ENCODE measurements at places on chromosomes 1 and 21.

GRCh38 chr21:46202592-46203202 is 18.4 kb upstream of the SPATC1L start:
- no peak for DNase-seq

DNA sequence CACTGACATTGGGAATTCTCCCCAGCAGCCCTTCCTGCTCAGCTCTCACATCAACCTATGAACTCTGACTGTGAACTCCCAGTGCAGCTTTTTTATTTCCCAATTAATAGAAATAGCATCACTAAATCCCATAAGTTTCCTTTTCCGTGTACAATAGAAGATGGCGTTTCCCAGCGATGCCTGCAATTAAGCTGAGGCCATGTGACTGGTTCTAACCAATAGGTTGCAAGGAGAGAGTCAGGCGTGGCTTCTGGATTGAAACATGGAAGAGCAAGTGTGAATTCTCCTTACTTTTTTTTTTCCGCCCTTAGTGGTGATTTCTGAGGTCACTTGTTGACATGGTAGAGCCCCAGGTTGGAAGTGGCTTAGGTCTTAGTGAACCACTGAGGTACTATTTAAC is 59.0 kb upstream of the IGSF5 start:
- DNase-seq: no peak

- DNase-seq: no peak
Observed at GRCh38 chr1:168613691-168614231, 37.4 kb downstream of the XCL1 start.

- no peak for DNase-seq
Observed at GRCh38 chr1:45677751-45678245, 8.5 kb downstream of the GPBP1L1 start.

DNA sequence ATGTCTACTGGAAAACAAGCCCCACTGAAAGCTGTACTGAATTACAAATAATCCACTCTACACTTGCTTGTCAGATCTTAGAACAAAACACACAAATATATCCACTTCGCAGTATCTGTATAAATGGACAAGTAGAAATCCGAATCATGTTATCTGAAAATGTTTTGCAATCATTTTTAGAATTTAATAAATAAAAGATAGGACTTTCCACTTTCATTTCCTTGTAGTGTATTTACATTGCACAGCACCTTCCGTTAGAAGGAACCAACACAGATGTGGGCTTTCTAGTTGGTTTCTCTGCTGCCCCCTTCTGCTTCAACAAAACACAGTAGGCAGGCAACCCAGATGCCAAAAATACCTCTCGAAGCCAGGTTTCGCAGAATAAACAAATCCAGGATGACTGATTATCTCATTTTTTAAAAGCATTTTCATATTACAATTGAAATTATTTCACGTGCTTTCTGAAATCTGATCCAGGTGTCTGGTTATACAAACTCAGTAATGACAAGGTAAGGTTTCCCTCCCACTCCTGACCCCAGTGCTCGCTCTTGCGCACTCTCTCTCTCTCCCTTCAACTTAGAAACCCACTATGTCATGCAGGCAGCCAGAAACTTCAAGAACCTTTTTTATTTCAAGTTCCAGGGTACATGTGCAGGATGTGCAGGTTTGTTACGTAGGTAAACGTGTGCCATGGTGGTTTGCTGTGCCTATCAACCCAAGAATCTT is 389.9 kb downstream of the SMYD3 start:
- DNase-seq: peak; percentile 38

DNA sequence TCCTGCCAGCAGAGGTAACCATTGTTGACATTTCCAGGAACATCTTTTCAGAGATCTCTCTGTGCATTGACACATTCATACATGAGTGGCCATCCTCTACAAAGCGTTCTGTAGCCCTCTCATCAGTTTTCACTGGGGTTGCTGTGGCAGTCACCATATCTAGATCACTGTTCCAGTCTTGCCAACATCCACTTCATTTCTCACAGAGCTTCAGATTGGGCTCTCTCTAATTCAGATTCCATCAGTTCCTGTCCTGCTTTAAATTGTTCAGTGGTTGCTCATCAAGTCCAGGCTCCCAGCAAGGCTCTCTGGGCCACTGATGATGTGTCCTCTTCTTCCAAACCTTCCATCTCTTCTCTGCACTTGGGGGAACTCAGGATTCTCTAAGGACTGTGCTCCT is 173.7 kb downstream of the KCNJ6 start:
- DNase-seq: no peak
